ENCODE measurements at places on chromosomes 5 and 9.

DNA sequence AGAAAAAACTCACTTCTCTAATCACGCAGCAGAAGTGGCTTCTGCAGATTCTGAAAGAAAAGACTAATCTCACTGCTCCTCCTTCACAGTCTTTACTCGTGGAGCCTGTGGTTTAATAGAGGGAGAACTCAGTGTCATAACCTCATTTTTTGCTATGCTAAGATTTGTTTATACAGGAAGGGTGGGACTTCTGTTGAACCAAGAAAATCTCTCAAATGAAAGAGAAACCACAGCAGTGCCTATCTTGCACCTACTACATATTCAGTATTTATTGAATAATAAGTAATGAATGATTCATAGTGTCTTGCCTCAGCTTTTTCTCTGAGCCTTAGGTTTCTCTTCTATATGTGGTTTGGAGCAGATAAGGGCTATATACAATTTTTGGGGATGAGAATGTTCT is 136.1 kb upstream of the DMAC1 start:
- peak overlapping the region; percentile 80 for H3K4me3 ChIP-seq
- H3K36me3 ChIP-seq = peaks cover 3% of the 10 kb centered on the region
- peaks cover 12% of the 10 kb centered on the region for H3K4me1 ChIP-seq
- DNase-seq = no peak
- H3K27me3 ChIP-seq = no peaks in the 10 kb centered on the region
- peak overlapping the region; percentile 99 for H3K27ac ChIP-seq

- H3K27me3 ChIP-seq = no peaks in the 10 kb centered on the region
- H3K27ac ChIP-seq = no peak overlapping the region
- H3K4me3 ChIP-seq = no peak overlapping the region
- H3K36me3 ChIP-seq = peaks cover 4% of the 10 kb centered on the region
Observed at GRCh38 chr9:15512889-15513288, 2.1 kb upstream of the PSIP1 start.

DNA sequence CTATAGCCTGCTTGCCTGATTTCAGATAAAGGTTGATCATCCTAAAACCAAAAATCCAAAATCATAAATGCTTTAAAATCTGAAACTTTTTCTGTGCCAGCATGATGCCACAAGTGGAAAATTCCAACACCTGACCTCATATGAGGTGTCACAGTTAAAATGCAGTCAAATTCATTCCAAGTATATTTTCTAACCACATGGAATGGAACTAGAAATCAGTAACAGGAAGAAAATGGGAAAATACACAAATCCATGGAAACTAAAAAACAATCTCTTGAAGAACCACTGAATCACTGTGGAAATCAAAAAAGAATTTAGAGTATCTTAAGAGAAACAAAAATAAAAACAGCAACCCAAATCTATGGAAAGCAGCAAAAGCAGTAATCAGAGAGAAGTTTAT is 297.5 kb upstream of the COX7C start:
- H3K36me3 ChIP-seq = no peaks in the 10 kb centered on the region
- no peak overlapping the region for H3K27ac ChIP-seq
- H3K27me3 ChIP-seq = no peaks in the 10 kb centered on the region
- no peak for DNase-seq

- no peaks in the 10 kb centered on the region for H3K4me1 ChIP-seq
- no peaks in the 10 kb centered on the region for H3K36me3 ChIP-seq
- no peak overlapping the region for H3K27ac ChIP-seq
- H3K4me3 ChIP-seq = no peak overlapping the region
Observed at GRCh38 chr9:8764051-8764450, 964.5 kb upstream of the DMAC1 start.

DNA sequence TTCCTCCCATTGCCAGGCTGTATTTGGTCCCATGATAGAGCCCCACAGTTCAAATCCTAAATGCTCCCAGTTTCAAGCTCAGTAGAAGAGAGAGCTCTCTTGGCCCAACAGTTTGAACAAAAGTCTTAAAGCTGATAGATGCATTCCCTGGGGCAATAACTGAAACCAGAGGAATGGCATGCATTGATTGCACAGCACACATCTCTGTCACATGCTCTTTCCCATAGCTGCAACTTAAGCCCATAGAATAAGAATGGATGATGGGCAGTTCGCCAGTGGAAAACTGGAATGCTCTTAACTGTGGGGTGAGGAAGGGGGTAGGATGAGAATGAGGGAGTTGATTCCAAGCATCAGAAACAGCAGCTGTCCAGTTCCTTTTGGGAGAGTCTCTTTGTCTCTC is 1942.4 kb upstream of the WWC1 start:
- H3K36me3 ChIP-seq = no peaks in the 10 kb centered on the region
- no peaks in the 10 kb centered on the region for H3K4me1 ChIP-seq
- no peaks in the 10 kb centered on the region for H3K27me3 ChIP-seq

All from T-helper 17 cell (primary cell).